ENCODE measurements at places on chromosomes 5 and 9. TPM values are rescaled to one million over a fixed set of nuclear protein-coding genes. Genes with fewer than 3 reads are reported as not detected.
A peak's percentile ranks its signal among the peaks of the same experiment; 100 is the strongest.

TOPORS gene
- 13.9 TPM for total RNA-seq

TMEM232 gene
- total RNA-seq = 5.3 TPM

SPATA31E1 gene
- 0.71 TPM for total RNA-seq

PTGDS gene
- total RNA-seq = not detected

GRCh38 chr5:123454259-123454911 is 31.2 kb upstream of the CEP120 start:
- no peak overlapping the region for H3K4me3 ChIP-seq
- H3K27ac ChIP-seq = no peak overlapping the region
- H3K4me1 ChIP-seq = peaks cover 37% of the 10 kb centered on the region
- H3K27me3 ChIP-seq = no peaks in the 10 kb centered on the region
- H3K36me3 ChIP-seq = no peaks in the 10 kb centered on the region

DNA sequence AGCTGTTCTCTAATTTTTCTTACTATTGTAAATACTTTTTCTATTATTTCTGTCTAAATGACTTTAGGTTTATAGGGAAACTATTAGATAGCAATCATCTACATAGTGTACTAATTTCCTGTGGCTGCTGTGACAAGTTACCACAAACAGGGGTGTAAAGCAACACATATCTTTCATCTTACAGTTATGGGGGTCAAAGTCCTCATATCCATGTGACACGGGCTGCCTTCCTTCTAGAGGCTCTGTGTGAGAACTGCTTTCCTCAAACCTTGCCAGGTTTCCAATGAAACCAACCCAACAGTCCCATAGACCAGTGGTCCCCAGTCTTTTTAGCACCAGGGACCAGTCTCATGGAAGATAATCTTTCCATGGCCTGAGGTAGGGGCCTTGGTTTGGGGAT is 189.1 kb downstream of the ROR2 start:
- no peak for DNase-seq
- H3K36me3 ChIP-seq = peaks cover 10% of the 10 kb centered on the region
- no peak overlapping the region for H3K4me3 ChIP-seq
- peaks cover 5% of the 10 kb centered on the region for H3K27me3 ChIP-seq

- H3K4me1 ChIP-seq = peaks cover 13% of the 10 kb centered on the region
- H3K4me3 ChIP-seq = no peak overlapping the region
- H3K36me3 ChIP-seq = no peaks in the 10 kb centered on the region
- DNase-seq = peak; percentile 9
- H3K27me3 ChIP-seq = peaks cover 5% of the 10 kb centered on the region
Observed at GRCh38 chr9:128124451-128124850, 3.1 kb downstream of the PTGES2 start.

GRCh38 chr5:99187611-99188010 is 258.8 kb upstream of the CHD1 start:
- no peak for DNase-seq
- no peaks in the 10 kb centered on the region for H3K27me3 ChIP-seq
- H3K4me3 ChIP-seq = no peak overlapping the region
- no peaks in the 10 kb centered on the region for H3K36me3 ChIP-seq
- H3K4me1 ChIP-seq = peaks cover 4% of the 10 kb centered on the region

DNA sequence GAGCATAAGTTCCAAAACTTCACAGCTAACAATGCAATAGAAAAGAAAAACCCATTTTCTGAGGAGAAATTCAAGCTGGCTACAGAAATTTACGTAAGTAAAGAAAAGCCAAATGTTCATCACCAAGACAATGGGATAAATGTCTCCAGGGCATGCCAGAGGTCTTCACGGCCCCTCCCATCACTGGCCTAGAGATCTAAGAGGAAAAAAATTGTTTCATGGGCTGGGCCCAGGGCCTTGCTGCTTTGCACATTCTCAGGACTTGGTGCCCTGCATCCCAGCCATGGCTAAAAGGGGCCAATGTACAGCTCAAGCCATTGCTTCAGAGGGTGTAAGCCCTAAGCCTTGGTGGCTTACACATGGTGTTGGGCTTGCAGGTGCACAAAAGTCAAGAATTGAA is 443.6 kb downstream of the ELAVL2 start:
- peaks cover 9% of the 10 kb centered on the region for H3K4me1 ChIP-seq
- no peaks in the 10 kb centered on the region for H3K36me3 ChIP-seq
- no peak for DNase-seq
- no peak overlapping the region for H3K27ac ChIP-seq
- H3K27me3 ChIP-seq = no peaks in the 10 kb centered on the region

Data from glutamatergic neuron (in vitro differentiated cells).